ENCODE measurements at places on chromosomes 11 and 22. TPM values are rescaled to one million over a fixed set of nuclear protein-coding genes. Genes with fewer than 3 reads are reported as not detected.

DNA sequence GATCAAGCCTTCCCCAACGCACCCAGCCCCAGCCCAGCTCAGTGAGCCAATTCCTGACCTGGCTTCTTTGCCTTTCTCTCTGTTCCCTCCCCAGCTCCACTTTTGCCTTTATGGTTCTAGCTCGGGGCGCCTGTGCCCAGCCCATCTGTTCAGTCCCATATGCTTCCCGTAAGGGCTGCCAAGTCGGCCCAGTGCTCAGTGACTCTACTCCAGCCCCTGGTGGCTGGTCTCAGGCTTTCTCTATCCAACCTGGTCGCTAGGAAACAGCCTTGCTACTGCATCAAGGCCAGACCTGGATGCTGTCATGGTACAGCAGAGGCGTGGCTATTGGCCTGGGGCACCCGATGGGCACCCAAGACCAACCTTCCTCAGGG is 178.0 kb downstream of the DSCAML1 start:
- H3K4me1 ChIP-seq, result no peaks in the 10 kb centered on the region
- no peak overlapping the region for H3K27ac ChIP-seq
- H3K4me3 ChIP-seq, result no peak overlapping the region
- H3K27me3 ChIP-seq, result no peaks in the 10 kb centered on the region
- no peaks in the 10 kb centered on the region for H3K36me3 ChIP-seq
- peak; percentile 36 for DNase-seq

GRCh38 chr22:28245579-28246224 is 326.6 kb upstream of the PITPNB start:
- H3K36me3 ChIP-seq, result no peaks in the 10 kb centered on the region
- no peaks in the 10 kb centered on the region for H3K27me3 ChIP-seq
- H3K27ac ChIP-seq, result no peak overlapping the region
- no peaks in the 10 kb centered on the region for H3K4me1 ChIP-seq
- H3K4me3 ChIP-seq, result no peak overlapping the region

GRCh38 chr11:45754261-45754709 is 50.7 kb upstream of the SLC35C1 start:
- no peaks in the 10 kb centered on the region for H3K27me3 ChIP-seq
- H3K27ac ChIP-seq, result peak overlapping the region; percentile 52
- peaks cover 27% of the 10 kb centered on the region for H3K4me1 ChIP-seq
- DNase-seq, result peak; percentile 69

GRCh38 chr11:68855205-68855981 is 13.7 kb upstream of the CPT1A start:
- peak; percentile 28 for DNase-seq
- H3K27ac ChIP-seq, result no peak overlapping the region
- peak overlapping the region; percentile 25 for H3K4me3 ChIP-seq
- peaks cover 21% of the 10 kb centered on the region for H3K4me1 ChIP-seq
- no peaks in the 10 kb centered on the region for H3K36me3 ChIP-seq
- no peaks in the 10 kb centered on the region for H3K27me3 ChIP-seq

DNA sequence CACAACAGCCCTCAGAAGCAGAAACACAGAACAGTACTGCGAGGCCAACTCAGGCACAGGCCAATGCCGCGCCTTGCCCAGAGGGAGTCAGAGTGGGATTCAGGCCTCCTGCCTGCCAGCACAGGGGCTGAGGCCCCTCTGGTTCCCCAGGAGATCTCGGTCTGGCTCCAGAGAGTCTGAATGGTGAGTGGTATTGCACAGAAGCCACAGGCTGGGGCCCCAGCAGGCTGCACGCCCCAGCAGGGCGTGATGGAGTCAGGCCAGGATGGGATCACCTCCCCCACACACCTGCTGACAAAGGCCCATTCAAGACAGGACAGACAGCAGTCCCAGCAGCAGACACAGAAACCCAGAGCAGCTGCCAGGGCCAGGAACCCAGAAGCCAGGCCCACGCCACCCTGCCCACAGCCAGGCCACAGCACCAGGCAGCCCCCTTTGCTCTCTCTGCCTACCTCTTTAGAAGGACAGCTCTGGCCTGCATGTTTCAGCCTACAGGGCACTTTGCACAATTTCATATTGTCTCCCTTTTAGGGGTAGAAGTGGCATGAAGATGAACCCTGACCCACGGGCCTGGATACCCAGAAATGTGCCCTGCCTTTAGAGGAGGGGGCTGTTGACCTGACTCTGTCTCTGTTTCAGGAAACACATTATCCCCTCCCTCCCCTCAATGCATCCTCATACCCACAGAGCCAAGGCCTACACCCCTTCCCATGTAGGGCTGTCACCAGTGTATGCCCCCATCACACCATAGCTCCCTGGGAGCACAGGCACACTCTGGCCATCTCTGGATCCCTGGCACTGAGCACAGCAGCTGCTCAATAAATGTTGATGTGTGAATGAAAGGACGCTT is 6.1 kb downstream of the FXYD6 start:
- peaks cover 9% of the 10 kb centered on the region for H3K4me1 ChIP-seq
- peak overlapping the region; percentile 50 for H3K27ac ChIP-seq
- H3K36me3 ChIP-seq, result no peaks in the 10 kb centered on the region
- no peak for DNase-seq
- H3K27me3 ChIP-seq, result no peaks in the 10 kb centered on the region

DNA sequence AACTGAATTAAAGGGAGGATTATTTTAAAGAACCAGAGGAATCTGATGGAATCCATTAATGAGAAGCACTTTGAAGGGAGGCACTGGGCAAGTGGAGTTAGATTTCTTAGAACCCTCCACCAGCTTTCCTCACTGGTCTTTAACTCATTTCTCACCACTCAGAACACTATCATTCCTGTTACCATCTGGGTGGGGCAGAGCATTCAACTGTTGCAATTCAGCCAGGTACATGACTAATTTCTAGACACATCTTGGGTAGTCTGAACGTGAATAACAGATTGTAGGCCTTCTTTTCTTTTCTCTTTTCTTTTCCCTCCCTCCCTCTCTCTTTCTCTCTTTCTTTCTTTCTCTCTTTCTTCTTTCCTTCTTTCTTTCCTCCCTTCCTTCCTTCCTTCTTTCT is 15.5 kb upstream of the MMP1 start:
- H3K27ac ChIP-seq, result no peak overlapping the region
- no peaks in the 10 kb centered on the region for H3K27me3 ChIP-seq
- H3K4me1 ChIP-seq, result no peaks in the 10 kb centered on the region

GRCh38 chr11:73058989-73059674 is 83.0 kb downstream of the FCHSD2 start:
- no peaks in the 10 kb centered on the region for H3K27me3 ChIP-seq
- peaks cover 21% of the 10 kb centered on the region for H3K4me1 ChIP-seq
- H3K27ac ChIP-seq, result no peak overlapping the region

Gene CRELD2
- total RNA-seq, result 201 TPM

Gene MS4A4A
- total RNA-seq, result 16.3 TPM

Gene SMTNL1
- total RNA-seq, result not detected

Gene HTR3B
- total RNA-seq, result not detected

Gene HBE1
- not detected for total RNA-seq

Gene PDGFB
- total RNA-seq, result 7.0 TPM

Data from body of pancreas (tissue), 4 donors.